ENCODE measurements at places on chromosomes 4 and X.

DNA sequence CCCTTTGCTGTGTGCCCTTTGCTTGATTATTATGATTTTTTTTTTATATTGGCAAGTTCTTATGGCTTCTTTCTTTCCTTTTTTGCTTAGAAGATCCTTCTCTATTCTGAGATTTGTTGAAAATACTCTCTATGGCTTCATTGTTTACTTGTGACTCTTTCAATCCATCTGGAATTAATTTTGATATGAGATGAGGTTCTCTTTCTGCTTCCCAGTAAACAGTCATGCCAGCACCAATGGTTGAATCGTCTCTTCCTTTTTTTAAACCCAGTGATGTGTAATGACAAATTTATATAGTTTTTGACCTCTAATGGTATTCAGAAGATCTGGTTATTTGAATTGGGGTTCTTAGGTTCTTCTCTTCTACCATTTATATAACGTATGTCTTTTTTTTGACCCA, 121.8 kb downstream of the ARHGAP10 start:
- no peak for DNase-seq

DNA sequence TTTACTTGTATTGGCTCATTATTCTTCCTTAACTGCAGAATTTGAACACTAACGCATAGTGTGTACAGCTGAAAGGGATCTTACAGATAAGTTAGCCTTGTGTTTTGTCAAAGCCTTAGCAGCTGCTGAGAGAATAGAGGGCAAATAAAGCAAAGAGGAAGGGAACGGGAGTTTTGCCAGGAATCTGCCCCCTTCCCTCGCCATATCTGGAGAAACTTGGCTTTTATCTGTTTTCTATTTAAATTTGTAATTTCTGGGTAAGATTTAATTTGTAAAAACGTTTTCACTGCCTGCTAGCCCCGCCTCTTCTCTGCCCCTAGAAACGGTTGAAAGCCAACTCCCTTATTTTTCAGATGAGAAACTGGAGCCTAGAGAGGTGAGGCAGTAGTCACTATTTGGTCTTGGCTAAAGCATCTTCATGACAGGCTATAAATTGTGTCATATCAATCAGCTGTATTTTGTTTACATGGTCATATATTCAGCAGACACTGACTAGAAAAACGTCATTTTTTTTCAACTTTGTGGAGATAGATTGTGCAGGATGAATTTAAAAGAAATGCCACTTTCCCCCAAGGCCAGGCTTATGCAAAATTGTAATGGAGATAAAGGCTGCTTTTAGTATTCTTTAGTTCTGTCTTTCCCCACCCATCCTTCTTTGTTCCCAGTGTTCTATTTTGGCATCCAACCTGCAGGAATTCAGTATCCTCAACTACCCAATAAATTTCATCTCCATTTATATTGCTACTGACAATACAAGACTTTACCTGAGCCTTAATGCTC, 319.4 kb downstream of the SH2D1A start:
- DNase-seq = no peak

- no peak for DNase-seq
Observed at GRCh38 chr4:153246446-153247115, 42.3 kb downstream of the TRIM2 start.

- no peak for DNase-seq
Observed at GRCh38 chr4:167380964-167381363, 146.7 kb upstream of the SPOCK3 start.

GRCh38 chr4:80452768-80453167, 117.2 kb downstream of the CFAP299 start:
- DNase-seq = no peak

DNA sequence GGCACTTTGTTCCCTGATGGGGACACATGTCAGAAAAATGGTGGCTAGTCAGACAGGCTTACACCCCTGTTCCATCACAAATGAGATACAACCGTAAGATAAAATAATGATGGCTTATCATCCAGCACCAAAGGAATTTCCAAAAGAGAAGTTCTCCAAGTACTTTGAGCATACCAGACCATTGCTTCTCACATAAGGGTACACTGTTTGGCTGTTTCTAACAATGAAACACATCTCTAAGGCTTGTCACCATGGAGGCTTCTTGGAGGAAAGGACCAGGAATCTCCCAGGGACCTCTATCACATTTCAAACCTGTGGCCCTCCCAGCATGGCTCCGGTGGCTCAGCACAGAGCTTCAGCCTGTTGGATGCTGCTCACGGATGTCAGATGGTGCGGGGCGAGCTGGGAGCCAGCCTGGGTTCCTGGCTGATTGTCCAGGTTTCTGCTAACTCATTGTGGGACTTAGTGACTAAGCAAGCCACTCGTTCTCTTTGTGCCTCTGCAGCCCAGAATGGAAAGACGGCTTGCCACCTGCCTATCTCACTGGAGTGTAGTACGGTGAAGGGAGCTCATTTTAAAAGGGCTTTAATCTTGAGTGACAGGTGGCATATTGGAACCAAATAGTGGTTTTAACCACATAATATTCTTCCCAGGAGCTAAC, 54.5 kb downstream of the FHDC1 start:
- DNase-seq = no peak

DNA sequence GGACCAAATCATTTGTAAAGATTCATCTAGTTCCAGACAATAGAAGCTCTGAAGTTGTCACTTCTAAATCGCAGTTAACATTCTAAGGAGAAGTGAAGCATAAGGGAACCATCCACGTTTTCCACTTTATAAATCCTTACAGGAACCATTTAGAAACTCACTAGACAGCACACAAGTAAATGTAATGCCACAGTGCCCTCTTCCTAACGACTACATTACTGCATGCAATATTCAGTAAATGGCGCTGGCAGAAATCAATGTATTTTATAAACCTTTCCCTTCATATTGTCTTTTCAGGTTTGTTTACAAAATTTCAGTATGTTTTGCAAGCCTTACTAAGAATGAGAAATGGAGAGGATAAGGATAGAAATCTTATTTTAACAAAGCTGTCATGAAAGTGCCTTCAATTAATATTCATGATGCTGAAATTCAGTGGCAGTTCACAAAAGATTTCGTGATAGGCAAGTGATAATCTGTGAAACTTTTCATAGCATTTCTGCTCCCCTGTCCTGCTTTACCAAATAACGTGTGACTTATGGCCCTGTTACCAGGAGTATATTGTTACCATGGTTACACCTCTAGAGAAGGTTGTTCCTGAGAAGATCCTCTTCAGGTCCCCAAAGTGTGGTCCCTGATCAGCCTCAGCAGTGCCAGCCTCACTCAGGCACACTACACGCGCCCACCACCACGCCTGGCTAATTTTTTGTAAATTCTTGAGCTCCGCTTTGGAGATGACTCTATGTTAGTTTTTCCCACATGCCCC, 54.2 kb downstream of the TMA16 start:
- peak; percentile 34 for DNase-seq

DNA sequence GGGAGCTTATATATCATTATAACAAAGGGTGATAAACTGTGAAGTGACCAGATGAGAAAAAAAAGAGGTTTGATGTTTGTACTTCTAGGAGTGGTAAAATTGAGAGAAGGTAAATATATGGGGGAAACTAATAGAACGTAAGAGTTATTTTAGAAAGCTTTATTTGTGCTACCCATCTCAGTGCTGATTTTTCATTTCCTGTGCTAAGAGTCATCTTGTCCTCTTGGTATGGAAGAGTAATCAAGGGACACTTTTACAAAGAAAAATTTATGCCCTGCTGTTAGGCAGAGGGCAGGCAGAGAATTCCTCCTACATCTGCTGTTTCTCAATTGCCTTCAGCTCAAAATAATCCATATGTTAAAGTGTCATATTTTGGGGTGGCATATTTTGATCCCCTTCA, 49.6 kb upstream of the BMP2K start:
- no peak for DNase-seq

DNA sequence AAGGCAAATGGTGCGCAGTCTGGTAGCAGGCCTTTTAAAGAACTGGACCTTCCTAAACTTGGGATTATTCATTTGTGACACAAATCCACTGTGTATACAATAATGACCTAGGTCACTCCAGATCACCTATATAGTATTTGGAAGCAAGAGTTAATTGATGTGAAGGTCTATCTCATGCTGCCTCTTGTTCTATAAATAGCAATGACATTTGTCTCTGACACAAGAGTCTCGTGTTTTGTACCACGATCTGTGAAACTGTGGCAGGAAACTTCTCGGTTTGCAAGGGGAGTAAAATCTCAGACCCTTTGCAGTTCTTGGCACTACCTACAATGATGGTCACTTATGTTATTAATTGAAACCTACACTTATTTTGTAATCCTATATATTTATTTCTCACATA, 1408.4 kb downstream of the PCDH7 start:
- no peak for DNase-seq

- no peak for DNase-seq
Observed at GRCh38 chrX:106619797-106620196, 8.0 kb downstream of the RADX start.

DNA sequence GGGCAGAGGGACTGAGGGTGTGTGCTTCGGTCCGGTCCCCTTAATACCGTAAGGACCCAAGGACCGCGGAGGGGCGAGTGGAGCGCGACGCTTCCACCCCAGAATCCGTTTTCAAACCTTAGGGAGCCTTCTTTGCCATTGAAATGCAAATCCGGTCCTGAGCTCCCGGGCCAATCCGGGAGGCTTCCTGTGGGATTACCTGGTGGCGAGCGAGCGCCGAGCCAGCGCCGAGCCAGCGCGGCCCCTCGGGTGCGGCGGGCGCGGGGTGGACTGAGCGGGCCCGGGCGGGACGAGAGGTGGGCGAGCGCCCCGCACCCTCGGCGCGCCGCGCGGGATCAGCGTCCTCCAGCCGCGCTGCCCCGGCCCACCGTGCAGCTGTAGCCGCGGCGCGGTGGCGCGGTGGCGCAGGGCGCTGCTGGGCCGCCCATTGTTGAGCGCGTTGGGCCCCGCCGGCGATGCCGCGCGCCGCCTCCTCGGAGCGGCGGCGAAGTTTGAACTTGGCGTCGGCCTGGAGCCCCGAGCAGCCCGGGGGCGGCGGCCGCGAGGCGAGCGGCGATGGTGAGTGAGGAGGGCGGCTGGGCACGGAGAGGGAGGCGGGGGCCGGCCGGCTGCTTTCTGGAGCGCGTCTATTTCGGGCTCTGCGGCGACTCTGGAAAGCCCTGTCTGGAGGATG, 208.7 kb downstream of the SOWAHB start:
- peak; percentile 75 for DNase-seq

GRCh38 chrX:20139966-20140365, 1.7 kb downstream of the EIF1AX start:
- no peak for DNase-seq

DNA sequence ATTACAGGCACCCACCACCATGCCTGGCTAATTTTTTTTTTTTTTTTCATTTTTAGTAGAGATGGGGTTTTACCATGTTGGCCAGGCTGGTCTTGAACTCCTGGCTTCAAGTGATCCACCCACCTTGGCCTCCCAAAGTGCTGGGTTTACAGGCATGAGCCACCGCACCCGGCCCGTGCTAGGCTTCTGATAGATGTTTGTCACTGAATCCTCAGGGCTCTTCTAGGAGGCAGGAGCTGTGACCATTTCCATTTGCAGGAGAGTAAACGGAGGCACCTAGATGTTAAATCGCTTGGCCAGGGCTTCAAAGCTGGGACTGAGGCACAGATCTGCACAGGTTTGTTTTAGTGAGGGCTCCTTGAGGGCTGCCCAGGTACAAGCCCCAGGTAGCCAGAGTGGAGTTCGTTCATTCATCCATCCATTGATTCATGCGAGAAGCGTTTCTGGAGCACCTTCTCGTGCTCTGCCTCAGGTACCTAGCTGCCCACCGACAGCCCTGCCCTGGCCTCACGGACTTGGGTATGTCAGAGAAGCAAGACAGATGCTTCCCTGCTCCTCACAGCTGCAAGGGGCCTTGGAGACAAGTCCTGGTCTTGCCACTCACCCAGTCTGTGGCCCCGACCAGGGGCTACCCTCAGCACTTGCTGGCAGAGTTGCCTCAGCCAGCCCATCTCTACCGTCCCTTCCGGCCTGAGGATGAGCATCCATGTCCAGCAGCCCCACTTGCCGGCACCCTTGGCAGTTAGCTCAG, 106.4 kb downstream of the PSAPL1 start:
- no peak for DNase-seq

GRCh38 chr4:188960411-188961093, 821.3 kb downstream of the TRIML1 start:
- no peak for DNase-seq

GRCh38 chr4:73525611-73526010, 44.1 kb downstream of the AFM start:
- DNase-seq = no peak

DNA sequence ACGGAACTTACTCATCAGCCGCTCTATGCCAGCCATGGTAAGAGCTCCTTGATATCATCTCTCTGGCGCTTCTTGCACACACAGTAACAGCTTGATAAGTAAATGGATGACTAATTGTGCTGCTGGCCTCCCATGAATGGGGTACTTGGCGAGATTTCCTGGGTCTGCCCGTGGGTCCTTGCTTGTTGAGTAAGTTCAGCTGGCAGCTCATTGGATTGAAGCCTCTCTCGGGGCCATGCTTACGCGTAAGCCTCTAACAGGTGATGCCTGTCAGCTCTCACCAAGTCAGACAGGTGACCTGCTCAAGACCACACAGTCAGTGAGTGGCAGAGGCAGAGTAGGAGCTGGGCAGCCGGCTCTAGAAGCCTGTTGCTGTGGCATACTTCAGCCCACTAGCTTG, 7.7 kb downstream of the NSG1 start:
- DNase-seq = no peak

DNA sequence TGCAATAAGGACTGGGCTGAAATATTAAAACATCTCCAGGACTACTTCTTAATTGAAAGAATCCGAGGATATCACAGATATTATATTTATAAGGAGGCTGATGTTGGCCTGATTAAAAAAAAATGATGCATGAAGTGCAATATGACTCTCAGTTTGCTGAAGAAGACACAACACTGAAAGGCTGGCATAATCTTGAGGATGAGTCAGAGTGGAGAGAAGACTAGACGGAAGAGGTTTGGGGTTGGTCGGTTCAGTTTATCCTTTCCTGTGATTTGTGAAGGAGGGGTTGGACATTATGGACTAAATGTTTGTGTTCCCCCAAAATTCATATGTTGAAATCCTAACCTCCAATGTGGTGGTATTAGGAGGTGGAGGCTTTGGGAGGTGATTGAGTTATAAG, 170.3 kb downstream of the CORIN start:
- DNase-seq = no peak

GRCh38 chr4:72286910-72287309, 255.1 kb downstream of the NPFFR2 start:
- no peak for DNase-seq

DNA sequence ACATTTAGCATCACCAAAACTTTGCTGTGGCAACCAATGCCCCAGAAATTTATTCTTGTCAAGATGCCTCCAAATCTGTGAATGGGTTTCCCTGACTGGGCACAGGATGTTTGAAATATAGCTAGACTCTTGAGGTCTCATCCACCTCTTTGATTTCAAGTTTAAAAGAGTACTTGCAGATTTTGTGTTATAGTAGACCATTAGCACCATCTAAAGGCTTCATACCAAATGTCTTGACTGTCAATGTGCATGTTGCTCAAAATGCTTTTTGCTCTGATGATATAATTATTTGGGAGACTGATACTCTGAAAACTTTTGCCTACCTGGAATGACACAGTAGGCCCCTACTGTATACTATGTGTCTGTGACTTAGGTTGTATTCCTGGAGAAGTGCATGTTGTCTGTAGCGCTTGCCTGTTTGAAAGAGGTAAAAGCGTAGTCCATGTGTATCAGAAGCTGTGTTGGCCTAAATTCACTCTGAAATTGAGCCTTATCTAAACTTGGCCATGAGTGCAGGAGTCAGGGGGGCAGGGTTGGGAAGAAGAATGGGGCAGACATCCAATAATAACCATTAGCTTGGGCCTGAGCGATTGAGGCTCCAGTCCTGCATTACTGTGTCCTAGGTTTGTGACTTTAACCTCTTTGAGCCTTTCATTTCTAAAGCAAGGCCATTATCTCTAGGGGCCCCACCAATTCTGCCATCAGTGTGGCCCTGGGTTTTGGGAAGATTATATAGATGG, 33.8 kb downstream of the NDP start:
- no peak for DNase-seq

GRCh38 chr4:106497271-106497670, 128.7 kb upstream of the GIMD1 start:
- DNase-seq = no peak
